ENCODE measurements at places on chromosomes 5 and 9.

- DNase-seq, result no peak
Measured at GRCh38 chr5:169628892-169629291, 8.2 kb upstream of the DOCK2 start.

- no peak for DNase-seq
Measured at GRCh38 chr5:158920736-158921135, 179.0 kb downstream of the EBF1 start.

DNA sequence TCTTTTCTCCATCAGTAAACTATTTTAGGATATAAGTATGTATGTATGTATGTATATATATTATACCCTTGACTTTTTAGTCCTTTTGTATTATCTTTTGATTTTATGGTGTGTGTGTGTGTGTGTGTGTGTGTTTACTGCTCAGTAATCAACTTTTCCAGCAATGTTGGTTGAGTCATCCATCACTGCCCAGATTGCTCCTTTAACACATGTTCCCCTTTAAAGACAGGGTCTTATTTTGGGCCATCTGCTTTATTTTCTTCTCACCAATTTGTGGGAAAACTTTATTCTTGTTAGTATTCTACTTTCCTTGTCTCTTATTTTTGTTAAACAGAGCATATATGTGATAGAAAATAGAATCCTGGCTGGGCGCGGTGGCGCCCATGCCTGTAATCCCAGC is 28.1 kb downstream of the ANKRD33B start:
- DNase-seq, result no peak

DNA sequence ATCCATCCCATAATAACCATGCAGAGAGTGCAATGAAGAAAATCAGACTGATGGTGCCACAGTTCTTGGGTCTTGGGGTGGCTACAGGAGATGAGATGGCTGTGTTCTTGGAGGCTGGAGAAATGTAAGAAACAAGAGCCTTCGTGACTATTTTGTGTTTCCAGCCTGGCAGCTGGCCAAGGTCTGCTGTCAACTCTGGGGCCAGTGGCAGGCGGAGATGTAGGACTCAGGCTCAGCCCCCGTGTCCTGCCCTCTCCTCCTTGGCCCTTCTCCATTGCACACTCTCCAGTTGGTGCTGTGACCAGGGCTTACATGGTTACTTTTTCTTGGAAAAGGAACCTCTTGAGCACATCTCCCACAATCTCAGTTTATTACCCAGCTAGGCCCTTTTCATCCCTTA is 235.4 kb downstream of the DMRT2 start:
- no peak for DNase-seq

DNA sequence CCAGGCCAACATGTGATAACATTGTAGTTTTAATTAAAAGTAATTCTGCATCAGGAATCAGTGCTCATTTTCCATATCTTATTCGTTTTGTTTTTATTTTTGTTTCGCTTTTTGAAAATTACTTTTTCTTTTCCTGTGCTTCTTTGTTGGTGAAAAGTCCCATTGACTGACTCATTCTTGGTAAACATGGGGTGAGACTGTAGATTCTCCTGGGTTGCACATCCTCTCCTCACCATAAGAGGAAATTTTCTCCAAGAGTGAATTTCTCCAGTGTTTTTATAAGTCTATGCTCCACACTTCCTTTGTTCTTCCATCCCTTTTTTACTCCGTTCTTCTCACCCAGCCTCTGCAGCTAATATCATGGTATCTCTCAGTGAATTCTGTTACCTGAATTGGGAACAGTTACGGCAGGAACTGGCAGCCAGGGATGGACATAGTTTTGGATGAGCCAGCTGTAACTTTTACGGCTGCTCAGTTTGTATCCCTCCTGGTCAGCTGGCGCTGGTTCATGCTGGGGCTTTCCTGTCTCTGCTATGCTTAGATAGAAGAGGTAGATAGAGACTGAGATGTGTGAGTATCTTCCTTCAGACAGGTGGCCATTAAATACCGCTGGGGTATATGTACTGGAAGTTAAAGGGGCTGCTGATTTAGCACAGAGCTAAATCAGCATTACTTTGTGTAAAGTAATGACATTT is 80.0 kb downstream of the MAN2A1 start:
- DNase-seq, result no peak

GRCh38 chr9:88383176-88383575 is 5.1 kb upstream of the SPIN1 start:
- DNase-seq, result no peak

DNA sequence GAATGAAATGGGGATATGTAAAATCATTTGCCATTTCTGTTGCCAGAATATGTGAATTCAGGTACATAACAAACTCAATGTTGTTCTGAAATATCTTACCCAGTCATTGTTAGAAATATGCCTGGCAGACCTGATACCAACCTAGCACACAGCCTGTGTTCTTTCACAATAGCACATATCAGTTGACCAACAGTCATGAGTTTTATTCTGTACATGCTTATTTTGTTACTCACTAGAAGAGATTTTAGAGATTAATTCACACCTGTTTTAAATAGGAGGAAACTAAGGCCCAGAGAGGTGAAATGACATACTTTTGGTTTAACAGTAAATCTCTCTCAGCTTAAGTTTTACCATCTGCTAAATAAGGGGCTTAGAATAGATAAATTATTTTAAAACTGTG is 8.4 kb upstream of the PPP1R2B start:
- DNase-seq, result no peak

Measured in stimulated activated CD8-positive, alpha-beta memory T cell treated with anti-CD3 and anti-CD28 coated beads, Interleukin-4, amount 100 ng/mL, for 1 hour (primary cell).